Neuronal stem cell (in vitro differentiated cells): ENCODE measurements at places on chromosomes 4 and X.

GRCh38 chr4:139278485-139278884, 1.5 kb downstream of the MGARP start:
- DNase-seq = no peak

- no peak for DNase-seq
Observed at GRCh38 chrX:155893521-155893920, 12.4 kb downstream of the VAMP7 start.

GRCh38 chr4:88720451-88721428, 23.1 kb upstream of the NAP1L5 start:
- no peak for DNase-seq

- no peak for DNase-seq
Observed at GRCh38 chr4:8028884-8029568, 89.4 kb upstream of the AFAP1 start.

DNA sequence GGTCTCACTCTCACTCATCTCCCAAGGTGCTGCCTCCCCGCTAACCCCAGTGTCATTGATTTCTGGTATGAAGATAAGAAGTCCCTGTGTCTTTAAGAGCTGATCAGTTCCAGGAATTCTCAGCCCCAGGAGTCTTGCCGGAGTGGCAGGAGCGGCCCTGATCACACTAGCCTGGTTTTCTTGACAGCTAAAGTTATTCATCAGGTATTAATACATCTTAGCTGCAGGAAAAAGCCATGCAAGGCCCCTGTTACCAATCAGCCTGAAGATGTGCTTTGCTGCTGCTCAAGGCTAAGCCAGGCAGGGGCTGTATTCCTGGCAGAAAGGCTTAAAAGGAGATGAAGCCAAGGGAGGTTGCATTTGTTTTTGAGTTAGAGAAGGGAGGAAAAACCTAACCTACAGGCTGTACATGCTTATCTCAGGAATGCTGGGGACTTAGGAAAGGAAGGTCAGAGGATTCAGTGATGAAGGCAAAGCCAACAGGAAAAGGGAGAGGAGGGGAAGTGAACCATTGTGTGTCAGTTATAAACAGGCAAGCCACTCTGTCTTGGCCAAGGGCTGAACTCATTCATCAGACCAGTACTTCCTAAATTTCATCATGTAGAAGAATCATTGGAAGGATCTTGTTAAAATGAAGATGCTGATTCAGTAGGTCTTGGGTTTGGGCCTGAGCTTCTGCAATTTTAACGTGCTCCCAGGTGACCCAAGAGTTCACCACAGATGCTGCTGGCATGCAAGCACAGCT, 8.6 kb downstream of the SRPX start:
- DNase-seq = no peak

GRCh38 chr4:959338-960139, 13.8 kb downstream of the DGKQ start:
- DNase-seq = no peak
